HT1080 (cell line): ENCODE measurements at places on chromosomes 1 and 21. TPM values are rescaled to one million over a fixed set of nuclear protein-coding genes. Genes with fewer than 3 reads are reported as not detected.

GRCh38 chr1:14742181-14742980, 143.9 kb downstream of the KAZN start:
- DNase-seq = peak; percentile 96

GUCA2B gene
- not detected in 2 replicates for total RNA-seq

GRCh38 chr1:226233806-226234205, 10.3 kb downstream of the MIXL1 start:
- no peak for DNase-seq

GRCh38 chr21:37219761-37220432, 47.2 kb downstream of the VPS26C start:
- no peak for DNase-seq

DNA sequence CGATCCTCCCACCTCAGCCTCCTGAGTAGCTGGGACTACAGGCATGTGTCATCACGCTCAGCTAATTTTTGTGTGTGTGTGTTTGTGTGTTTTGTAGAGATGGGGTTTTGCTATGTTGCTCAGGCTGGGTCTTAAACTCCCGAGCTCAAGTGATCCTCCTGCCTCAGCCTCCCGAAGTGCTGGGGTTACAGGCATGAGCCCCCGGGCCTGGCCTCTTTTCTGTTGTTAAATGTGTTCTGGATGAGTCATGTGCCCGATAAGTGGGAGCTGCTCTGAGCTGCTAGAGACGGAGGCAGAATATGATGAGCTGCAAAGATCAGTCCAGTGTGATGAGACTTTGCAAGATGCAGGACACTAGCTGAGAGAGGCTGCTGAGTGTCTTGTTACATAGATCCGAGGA, 75.5 kb downstream of the VPS13D start:
- DNase-seq = peak; percentile 6

GALNT2 gene
- total RNA-seq = 58.9 and 67.0 TPM in 2 replicates

- no peak for DNase-seq
Measured at GRCh38 chr1:7022058-7022457, 236.8 kb downstream of the CAMTA1 start.

DNA sequence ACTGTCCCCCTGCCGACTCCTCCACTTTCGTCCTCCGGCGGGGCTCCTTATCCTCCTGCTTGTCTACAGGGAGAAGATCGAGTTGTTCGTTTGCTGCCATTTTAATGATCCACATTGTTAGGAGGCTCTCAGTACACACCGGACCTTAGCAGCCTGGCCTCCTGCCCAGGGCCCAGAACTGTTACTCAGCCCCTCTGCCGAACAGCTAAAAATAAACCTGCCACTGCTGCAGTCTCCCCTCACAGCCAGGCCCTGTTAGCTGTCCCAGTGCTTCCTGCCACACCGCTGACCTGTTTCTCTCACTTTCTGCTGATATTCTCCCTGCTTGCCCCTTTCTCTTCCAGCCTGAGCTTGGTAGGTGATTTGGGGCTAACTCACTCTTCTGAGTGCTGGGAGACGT, 8.3 kb downstream of the MAPKAPK2 start:
- peak; percentile 82 for DNase-seq

SLC25A44 gene
- total RNA-seq = 21.4 and 28.6 TPM in 2 replicates

GRCh38 chr1:226598455-226598849, 49.9 kb downstream of the STUM start:
- DNase-seq = no peak

PLXNA2 gene
- total RNA-seq = 5.9 and 6.0 TPM in 2 replicates

SV2A gene
- 23.1 and 27.7 TPM in 2 replicates for total RNA-seq

NBPF10 gene
- 0.96 and 1.2 TPM in 2 replicates for total RNA-seq

TSPAN1 gene
- 0.77 and 2.4 TPM in 2 replicates for total RNA-seq
